Stimulated activated CD8-positive, alpha-beta memory T cell treated with anti-CD3 and anti-CD28 coated beads, Interleukin-7, amount 100 ng/mL, for 4 hours (primary cell): ENCODE measurements at places on chromosomes 4 and X.

DNA sequence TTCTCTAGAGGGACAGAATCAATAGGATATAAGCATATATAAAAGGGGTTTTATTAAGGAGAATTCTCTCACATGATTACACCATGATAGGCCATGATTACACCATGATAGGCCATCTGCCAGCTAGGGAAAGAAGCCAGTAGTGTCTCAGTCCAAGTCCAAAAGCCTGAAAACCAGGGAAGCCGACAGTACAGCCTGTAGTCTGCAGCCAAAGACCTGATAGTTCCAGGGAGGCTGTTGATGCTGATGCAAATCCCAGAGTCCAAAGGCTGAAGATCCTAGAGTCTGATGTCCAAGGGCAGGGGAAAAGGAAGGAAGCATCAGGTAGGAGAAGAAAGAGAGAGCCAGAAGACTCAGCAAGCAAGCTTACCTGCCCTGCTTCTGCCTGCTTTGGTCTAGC is 411.3 kb upstream of the EMCN start:
- DNase-seq, result no peak

DNA sequence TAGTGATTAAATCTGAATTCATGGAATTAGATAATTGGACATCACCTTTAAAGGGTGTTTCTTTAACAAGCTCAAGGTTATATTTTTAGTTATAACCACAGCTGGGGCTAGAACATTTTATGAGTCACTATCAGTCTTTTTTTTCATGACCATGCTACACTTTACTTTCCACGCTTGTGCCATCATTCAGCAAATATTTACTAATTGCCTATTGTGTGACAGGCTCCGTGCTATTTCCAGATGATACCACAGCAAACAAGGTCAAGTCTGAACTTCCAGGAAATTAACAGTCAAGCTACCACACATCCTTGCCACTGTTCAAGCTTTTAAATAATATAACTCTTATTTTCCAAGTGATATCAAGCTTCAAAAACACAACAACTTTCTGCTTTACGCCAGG is 16.5 kb downstream of the SPANXN3 start:
- no peak for DNase-seq

- DNase-seq, result no peak
Measured at GRCh38 chrX:115038406-115038805, 21.0 kb upstream of the IL13RA2 start.

DNA sequence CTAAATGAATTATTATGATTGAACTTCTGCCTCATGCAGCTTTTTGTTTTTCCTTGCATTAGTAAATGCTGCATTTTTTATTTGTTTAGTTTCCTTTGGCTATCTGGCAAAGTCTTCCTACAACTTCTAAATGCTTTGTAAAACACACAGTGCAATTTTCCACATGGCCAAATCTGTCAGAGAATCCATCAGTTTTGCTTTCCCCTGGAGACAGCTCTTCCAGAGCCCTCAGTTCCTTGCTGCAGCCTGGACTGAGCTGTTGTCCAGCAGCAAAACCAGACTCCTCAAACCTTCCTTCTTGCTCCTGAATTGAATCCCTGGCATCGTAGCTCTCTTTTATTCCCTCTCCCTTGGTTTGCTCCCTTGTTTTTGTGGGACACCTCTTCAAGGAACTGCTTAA is 42.6 kb downstream of the MED28 start:
- no peak for DNase-seq

GRCh38 chrX:49838374-49838773 is 9.3 kb downstream of the PAGE4 start:
- no peak for DNase-seq

GRCh38 chr4:81405900-81406401 is 65.8 kb downstream of the RASGEF1B start:
- DNase-seq, result no peak
